CD8-positive, alpha-beta memory T cell (primary cell): ENCODE measurements at places on chromosomes 6 and 20. TPM values are rescaled to one million over a fixed set of nuclear protein-coding genes. Genes with fewer than 3 reads are reported as not detected.

DNA sequence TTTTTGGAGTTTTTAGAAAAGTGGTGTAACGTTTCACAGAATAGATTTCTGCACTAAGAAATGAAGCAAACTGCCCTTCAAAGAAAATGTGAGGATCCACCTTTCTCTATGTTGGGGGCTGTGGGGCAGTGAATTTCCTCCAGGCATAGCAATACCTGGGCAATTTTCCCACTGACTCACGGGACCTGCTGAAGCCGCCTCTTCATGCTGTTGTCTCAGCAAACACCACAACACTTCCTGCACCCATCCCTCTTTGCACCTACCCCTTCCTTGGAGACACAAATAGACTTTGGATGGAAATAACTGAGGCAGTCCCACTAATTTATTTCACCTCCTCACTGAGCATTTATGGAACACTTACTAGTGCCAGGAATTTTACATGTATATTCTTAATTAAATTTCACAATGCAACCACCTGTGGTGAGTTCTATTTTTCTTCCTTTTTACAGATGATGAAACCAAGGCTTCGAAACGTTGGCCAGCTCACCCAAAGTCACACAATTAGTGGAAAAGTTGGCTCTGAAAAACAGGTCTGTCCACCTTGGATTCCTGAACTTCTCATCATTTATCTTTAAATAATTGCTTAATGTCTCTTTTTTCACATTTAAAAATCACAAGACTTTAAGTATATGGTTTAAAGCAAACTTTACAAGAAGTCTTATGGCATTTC lies 17.2 kb upstream of the ADGRF1 start:
- no peak overlapping the region for H3K27ac ChIP-seq
- H3K4me3 ChIP-seq, result no peak overlapping the region
- H3K27me3 ChIP-seq, result no peaks in the 10 kb centered on the region
- no peaks in the 10 kb centered on the region for H3K36me3 ChIP-seq
- no peak for DNase-seq
- no peaks in the 10 kb centered on the region for H3K4me1 ChIP-seq

DNA sequence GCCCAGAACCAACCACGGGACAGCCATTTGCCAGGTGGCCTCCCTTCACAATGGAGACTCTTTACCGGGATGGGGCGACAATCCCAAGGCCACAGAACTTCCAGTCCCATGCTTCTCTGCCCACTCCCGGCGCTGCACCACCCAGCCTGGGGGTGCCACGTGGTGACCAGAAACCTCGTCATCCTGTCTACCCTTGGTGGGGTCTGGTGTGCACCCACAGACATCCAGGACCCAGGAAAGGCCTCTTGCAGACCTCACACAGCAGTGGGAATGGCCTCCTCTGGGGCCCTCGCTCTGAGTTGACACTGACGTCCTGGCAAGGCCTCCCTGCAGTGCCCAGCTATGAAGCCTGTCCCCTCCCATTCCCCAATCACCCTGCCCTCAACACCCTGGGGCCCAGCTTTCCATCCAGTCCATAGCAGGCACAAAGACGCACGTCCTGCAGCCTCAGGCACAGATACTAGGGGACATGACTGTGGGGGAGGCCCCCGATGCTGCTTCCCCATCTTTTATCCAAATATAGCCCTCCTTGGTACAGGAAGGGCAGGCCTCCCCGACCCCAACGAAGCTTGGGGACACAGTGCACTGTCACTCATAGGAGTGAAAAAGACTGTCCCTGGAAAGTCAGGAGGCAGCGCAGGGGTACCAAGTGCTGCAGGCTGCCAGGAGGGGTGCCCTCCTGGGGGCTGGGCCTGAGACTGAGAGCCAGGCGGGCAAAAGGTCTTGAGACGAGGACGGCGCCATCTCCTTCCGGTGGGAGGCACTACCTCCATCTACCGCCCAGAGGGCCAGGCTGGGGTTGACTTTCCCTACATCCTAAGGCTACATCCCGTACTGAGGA lies 7.2 kb downstream of the CST7 start:
- H3K27me3 ChIP-seq, result no peaks in the 10 kb centered on the region
- no peak for DNase-seq
- H3K27ac ChIP-seq, result no peak overlapping the region
- H3K4me1 ChIP-seq, result peaks cover 72% of the 10 kb centered on the region

DNA sequence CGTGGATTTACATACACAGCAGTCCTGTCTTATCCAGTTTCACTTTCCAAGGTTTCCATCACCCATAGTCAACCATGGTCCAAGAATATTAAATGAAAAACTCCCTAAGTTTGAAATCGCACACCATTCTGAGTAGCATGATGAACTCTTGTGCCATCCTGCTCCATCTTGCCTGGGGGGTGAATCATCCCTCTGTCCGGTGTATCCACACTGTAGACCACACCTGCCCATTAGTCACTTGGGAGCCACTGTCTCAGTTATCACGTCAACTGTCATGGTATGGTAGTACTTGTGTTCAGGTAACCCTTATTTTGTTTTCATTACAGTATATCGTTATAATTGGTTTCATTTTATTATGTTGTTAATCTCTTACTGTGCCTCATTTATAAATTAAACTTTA lies 38.5 kb downstream of the PTGIS start:
- peaks cover 2% of the 10 kb centered on the region for H3K4me1 ChIP-seq
- no peaks in the 10 kb centered on the region for H3K27me3 ChIP-seq
- DNase-seq, result no peak
- no peaks in the 10 kb centered on the region for H3K36me3 ChIP-seq
- H3K4me3 ChIP-seq, result no peak overlapping the region

- H3K4me3 ChIP-seq, result no peak overlapping the region
- no peaks in the 10 kb centered on the region for H3K4me1 ChIP-seq
- H3K36me3 ChIP-seq, result no peaks in the 10 kb centered on the region
- no peak overlapping the region for H3K27ac ChIP-seq
These were observed 5.6 kb upstream of the PHACTR3 start for GRCh38 chr20:59598625-59599310.

- H3K4me1 ChIP-seq, result no peaks in the 10 kb centered on the region
- H3K36me3 ChIP-seq, result no peaks in the 10 kb centered on the region
- H3K27ac ChIP-seq, result no peak overlapping the region
- H3K27me3 ChIP-seq, result no peaks in the 10 kb centered on the region
- no peak overlapping the region for H3K4me3 ChIP-seq
These were observed 221.9 kb downstream of the WDR27 start for GRCh38 chr6:169479783-169480495.

CALHM4 gene
- not detected for total RNA-seq

OR12D3 gene
- not detected for total RNA-seq
